ENCODE measurements at places on chromosomes 5 and 9.

DNA sequence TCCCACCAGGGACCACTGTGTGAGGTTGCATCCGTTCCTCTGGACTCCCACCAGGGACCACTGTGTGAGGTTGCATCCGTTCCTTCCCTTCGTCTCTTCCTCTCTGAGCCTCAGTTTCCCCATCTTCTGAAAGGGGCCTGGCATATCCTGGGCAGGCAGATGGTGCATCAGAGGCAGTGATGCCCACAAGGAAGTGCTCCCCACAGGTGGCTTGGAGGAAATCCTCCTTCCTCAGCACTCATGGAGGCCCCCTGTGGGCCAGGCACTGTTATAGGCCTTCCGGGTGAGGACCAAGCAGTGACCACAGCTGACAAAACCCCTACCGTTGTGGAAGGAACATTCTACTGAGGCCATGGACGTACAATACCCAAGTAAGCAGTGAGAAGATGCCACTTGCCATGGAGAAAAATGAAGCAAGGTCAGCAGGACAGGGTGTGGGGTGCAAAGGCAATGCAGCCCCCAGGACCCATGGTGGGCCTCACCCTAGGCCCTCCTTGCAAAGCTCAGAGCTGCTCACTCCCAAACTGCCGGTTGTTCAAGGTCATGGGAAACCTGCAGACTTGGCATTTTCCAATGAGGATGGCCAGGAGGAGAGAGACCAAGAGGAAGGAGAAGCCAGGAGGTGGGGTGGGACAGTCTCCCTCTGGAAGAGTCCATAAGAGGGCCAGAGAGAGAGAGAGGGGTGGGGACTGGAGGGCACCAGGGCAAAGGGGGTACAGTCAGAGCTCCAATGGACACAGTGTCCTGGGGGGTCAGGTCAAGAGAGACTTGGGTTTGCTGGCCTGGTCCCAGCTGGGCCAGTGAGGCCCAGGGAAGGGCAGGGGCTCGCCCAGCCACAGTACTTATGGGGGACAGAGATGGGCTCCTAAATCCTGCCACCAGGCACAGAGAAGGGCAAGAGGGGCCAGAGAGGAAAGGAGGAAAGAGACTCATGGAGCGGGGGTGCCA, 51.1 kb downstream of the C9orf50 start:
- peak; percentile 10 for DNase-seq

DNA sequence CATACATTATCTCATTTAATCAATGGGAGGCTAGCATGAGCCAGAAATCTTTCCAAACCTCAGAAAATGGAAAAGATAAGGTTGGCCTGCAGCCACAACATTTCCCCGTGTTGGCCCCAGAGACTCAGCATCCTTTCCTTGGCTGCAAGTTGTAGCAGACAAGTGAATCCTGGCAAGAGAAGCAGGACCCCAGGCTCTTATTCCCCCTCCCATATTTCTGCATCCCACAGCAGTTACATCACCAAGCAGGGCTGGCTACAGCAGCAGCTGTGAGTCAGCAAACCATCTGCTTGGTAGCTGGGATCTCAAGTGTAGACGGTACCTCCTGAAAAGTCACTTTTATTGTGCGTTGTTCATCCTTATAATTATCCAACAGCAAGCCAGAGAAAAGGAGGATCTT, 212.4 kb downstream of the GNA14 start:
- DNase-seq: no peak

GRCh38 chr5:140174465-140175366, at the start of gene CYSTM1:
Gene CYSTM1 (plus strand): TSS chr5:140175188. CDS start chr5:140194466, 19,278 bp downstream.
- DNase-seq: peak; percentile 90

GRCh38 chr9:113673726-113674125, 202.4 kb upstream of the ZNF618 start:
- DNase-seq: no peak

DNA sequence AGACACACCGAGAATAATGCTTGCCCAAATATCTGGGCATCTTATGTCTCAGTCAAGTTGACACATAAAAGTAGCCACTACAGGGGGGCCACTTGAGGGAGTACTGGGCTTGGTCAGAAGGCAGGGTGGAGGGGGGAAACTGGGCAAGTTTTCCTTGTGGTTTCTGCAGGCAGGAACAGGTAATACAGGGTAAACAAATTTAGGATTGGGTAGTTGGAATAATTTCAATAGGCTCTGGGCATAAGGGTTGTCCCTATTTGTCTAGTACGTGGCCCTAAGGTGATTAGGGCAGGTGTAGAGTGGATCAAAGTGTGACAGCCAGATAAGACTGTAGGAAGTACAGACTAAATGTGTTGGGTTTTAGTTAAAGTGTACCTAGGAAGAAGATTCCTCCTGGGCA, 353.1 kb downstream of the TLE4 start:
- no peak for DNase-seq

DNA sequence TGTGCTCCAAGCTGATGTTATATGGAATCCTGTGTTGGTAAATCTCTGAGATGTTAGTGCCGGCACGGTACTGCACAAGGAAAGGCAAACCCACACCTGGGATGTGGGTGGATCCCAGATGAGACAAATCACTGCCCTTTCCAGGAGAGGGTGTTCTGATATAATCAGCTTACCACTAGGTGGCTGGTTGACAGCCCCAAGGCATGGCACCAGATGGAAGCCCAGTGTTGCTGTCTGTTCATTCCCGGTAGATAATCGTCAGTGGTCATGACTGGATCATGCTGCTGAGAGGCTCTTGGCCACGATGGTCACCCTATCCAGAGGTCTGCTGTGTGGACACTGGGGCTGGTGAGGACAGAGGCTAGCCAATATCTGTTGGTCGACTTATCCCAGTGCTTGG, 184.0 kb downstream of the CACNA1B start:
- DNase-seq: no peak

DNA sequence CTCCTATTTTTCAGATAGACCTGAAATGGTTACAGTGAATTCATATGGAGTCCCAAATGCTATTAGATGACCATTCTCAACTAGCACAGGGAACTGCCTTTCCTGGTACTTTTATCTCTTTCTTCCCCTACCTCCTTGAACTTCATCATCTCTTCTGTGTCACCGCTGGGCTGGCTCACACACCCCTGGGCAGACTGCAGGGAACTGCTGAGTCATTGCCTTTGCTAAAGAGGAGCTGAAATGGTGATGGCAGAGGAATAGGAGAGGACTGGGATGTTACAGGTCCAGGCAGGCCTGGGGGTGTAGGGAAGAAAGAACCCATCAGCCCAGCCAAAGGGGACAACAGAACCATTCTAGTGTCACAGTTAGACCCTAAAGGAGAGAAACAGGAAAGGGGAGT, 322.3 kb downstream of the ASTN2 start:
- no peak for DNase-seq

GRCh38 chr9:75648034-75648433, 242.4 kb upstream of the PCSK5 start:
- no peak for DNase-seq

DNA sequence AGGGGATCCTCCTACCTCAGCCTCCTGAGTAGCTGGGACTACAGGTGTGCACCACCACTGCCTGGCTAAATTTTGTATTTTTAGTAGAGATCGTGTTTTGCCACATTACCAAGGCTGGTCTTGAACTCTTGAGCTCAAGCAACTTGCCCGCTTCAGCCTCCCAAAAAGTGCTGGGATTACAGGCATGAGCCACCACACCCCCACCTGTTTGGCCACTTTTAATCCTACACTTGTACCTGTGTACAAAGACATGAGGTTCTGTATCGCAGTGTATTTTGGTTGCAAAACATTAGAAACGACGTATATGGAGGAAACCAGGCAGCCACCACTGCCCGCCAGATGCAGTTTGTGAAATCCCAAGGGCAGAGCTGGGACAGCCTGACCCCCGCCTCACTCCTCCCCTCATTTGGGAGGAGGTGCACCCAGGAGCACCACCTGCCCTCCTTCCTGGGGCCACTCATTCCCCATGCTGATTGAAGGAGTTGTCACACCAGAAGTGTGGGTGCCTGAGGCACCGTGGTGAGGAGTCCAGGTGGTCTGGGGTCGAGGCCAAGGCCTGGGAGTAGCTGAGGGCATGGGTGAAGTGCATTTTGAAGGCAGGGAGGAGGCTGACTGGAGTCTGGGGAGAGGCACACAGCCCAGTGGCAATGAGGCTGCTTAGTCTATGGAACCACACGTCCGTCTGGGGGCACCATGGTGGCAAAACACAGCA, 39.3 kb upstream of the OLFM1 start:
- no peak for DNase-seq

GRCh38 chr9:120474591-120475243, 105.2 kb downstream of the CDK5RAP2 start:
- no peak for DNase-seq

- DNase-seq: no peak
Observed at GRCh38 chr9:3205421-3206095, 320.2 kb downstream of the RFX3 start.

GRCh38 chr9:108476574-108476973, 379.2 kb downstream of the ACTL7B start:
- no peak for DNase-seq

GRCh38 chr9:120531683-120532300, 48.2 kb downstream of the CDK5RAP2 start:
- peak; percentile 62 for DNase-seq

GRCh38 chr9:2419347-2419746, 202.2 kb upstream of the VLDLR start:
- no peak for DNase-seq
